ENCODE measurements at places on chromosomes 3 and 15.
A peak's percentile ranks its signal among the peaks of the same experiment; 100 is the strongest.

GRCh38 chr3:37511463-37511920 is 337.1 kb upstream of the LRRFIP2 start:
- DNase-seq: no peak

DNA sequence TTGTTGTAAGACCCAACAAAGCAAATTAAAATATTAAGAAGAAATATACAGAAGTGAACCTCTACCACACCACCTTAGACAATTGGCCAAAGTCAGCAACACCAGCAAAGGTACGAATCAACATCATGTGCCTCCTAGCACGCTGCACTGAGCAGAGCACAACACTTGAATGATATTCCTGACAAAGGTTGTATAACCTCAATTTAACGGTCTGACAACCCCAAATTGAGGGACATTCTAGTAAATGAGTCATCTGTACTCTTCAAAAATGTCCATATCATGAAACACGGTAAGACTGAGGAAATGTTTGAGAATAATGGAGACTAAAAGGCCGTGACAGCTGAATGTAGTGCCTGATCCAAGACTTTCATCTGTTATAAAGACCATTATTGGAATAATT is 41.3 kb upstream of the TNFSF10 start:
- DNase-seq: no peak

DNA sequence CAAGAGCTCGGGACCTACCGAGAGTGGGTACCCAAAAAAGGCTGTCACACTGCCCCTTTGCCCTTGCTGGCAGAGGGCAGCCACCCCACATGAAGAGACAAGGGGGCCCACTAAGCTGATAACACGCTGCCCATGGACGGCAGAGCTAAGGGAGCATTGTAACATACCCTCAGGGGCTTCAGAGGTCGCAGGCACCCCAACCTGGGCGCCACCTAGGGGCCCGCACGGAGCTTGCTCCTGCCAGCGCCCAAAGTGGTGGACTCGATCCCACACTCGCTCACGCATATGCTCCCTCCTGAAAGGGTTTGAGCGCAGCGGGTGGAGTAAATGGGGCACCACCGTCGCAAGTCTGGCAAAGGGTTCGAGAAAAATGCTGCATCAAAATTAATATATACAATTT is 975.4 kb downstream of the ZPLD1 start:
- DNase-seq: no peak

- no peak for DNase-seq
Observed at GRCh38 chr3:100184948-100185570, 70.8 kb upstream of the FILIP1L start.

DNA sequence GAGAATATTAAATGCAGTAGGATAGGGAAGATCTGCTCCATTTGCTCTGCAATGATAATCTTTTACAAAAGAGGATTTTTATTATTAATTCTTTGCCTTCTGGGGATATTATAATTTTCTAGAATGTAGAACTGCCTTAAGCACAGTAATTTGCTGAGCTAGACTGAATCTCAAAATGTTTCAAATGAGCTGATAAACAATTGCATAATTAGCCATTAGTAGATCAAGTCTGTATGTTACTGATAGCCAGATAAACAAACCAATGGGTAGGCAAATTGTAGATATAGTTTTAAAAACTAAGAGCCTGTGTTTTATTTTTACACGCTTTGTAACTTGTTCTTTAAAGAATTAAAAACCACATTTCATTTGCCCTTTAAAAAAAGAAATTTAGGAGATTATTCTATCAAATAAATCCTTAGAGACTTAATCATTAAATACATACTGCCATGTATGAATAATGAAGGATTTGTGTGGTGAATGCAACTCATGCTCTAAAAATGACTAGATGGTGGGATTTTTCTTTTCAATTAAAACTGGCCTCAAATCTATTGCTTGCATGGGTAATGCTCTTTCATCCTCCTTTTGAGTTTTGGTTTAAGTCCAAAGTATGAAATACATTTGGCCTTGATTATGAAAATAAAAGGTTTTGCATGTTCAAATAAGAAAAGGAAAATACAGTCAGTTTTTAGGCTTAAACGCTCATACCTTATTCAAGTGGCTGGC is 32.6 kb upstream of the NANOGP8 start:
- DNase-seq: no peak

GRCh38 chr15:95041297-95041696 is 809.9 kb downstream of the MCTP2 start:
- no peak for DNase-seq

- DNase-seq: no peak
Observed at GRCh38 chr3:169513672-169514071, 149.8 kb downstream of the MECOM start.

DNA sequence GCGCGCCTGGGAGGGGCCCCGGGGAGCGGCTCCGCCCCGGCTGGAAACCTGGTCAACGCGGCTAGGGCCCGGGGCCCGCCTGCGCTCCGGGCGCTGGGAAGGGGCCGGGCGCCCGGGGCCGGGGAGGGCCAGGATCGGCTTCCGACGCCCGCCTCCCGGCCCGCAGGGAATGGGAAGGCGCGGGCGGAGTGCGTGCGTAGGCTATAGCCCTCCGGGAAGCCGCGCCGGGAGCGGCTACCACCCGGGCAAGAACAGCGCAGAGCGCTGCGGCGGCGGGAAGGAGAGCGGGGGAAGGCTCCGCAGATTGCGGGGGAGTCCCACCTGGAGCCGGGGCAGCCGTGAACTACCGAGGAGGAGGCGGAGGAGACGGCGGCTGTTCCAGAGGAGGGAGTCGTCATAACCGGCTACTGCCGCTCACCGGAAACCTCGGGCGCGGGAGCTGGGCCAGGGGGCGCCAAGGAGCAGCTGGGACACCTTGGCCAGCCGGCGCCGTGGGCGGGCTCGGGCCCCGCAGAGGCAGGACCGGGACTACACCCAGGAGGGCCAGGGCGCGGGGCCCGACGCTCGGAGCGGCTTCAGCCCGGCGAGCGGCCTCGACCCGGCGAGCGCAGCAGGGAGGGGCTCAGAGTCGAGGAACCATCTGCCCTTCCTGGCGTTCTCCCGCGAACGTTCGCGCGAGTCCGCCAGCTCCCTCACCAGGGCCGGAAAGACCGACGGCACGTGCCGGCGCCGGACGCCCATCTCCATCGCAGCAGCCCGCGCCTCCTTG is at the start of gene EOGT:
EOGT (minus strand) TSS at position 432 of the 769 bp plus-strand sequence. CDS start 3,838 bp downstream, outside the sequence.
- DNase-seq: peak; percentile 87

- DNase-seq: no peak
Observed at GRCh38 chr3:11159421-11159904, 5.2 kb downstream of the HRH1 start.

- DNase-seq: no peak
Observed at GRCh38 chr15:52085299-52085698, 27.3 kb downstream of the BCL2L10 start.

GRCh38 chr3:54366839-54367238 is 244.5 kb downstream of the CACNA2D3 start:
- no peak for DNase-seq

DNA sequence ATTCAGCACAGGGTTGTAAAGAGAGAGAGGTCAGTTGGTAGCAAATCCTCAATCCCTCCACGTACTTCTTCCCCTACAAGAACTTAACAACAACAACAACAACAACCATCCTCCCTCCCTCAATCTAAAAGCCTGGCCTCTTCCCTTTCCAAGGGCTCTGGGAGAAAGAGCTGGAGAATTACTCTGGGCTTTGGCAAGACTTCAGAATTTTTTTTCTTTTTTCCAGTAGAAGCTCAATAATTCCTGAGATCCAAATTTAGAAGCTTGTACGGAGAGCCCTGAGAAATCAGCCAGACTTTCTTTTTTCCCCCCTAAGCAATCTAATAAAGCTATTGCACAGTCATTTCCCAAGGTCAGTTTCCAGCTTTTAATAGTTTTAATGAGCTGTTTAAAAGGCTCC is 95.8 kb upstream of the CACNA2D3 start:
- DNase-seq: no peak

- no peak for DNase-seq
Observed at GRCh38 chr3:37135561-37135960, 38.8 kb downstream of the LRRFIP2 start.

GRCh38 chr3:80060664-80061063 is 292.9 kb upstream of the ROBO1 start:
- no peak for DNase-seq

GRCh38 chr3:179687967-179688535 is 35.2 kb downstream of the USP13 start:
- DNase-seq: no peak

DNA sequence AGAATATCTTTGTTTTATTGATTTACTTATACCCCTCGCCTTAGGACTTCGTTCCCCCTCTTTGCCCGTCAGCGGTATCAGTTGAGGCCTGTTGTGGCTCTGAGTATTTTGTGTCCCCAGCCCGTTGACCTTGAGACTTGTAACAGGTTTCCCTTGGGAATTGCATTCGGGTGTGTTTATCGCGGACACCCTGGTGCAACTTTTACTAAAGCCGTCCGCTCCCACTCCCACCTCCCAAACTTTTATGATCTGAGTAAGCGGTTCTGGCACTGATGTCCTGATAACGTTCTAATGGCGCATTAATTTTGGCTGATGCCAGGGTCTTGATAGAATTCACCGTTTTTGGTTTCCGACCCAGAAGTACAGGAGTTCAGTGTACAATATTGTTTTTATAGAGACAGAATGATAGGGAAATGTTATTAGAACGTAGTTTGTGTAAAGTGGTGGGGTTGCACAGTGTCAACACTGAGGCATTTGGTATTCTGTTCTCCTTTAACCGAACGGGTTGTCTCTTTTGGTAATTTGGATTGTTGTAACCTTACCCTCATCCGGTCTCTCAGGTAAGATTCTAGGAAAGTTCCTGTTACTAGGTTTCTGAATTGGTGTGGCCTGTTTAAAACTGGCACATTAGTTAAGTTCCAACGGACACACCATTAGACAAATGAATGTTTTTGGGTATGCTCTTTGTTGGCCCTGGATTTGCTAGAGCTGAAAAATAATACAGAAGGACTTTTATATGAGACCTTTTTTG is 47.8 kb downstream of the OIP5 start:
- no peak for DNase-seq

GRCh38 chr15:73305331-73306211 is 63.2 kb downstream of the HCN4 start:
- no peak for DNase-seq

DNA sequence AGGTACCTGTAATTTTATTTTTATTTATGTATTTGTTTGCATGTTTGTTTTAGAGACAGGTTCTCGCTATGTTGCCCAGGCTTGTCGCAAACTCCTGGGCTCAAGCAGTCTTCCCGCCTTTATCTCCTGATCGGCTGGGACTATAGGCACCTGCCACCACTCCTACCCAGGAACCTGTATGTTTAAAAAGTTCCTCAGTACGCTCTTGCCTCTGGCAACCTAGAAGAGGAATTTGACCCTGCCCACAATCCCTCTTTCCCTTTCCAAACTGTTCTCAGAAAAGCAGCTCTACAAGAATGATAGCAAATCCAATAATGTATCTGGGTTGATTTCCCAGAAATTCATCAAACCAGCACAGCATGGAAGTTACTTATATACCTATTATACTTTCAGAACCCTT is 20.9 kb upstream of the PHLDB2 start:
- DNase-seq: no peak

GRCh38 chr3:20658491-20658890 is 472.5 kb upstream of the SGO1 start:
- DNase-seq: no peak

- no peak for DNase-seq
Observed at GRCh38 chr3:861721-862120, 231.1 kb upstream of the CNTN6 start.

DNA sequence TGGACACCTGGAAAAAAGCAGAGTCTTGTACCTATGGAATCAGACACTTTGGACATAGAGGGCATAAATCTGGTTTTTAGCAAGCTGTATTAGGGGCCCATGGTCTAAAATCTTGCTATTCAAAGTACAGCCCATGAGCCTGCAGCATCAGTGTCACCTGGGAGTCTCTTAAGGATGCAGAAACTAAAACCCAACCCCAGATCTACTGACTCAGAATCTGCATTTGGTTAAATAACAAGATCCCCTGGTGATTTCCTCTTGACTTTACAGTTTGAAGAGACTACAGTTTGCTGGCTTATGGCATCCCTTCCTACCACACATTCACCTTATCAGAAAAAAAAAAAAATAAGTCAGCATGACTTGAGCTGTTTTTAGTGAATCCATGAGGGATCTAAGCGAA is 74.9 kb upstream of the NR2F2 start:
- DNase-seq: no peak

DNA sequence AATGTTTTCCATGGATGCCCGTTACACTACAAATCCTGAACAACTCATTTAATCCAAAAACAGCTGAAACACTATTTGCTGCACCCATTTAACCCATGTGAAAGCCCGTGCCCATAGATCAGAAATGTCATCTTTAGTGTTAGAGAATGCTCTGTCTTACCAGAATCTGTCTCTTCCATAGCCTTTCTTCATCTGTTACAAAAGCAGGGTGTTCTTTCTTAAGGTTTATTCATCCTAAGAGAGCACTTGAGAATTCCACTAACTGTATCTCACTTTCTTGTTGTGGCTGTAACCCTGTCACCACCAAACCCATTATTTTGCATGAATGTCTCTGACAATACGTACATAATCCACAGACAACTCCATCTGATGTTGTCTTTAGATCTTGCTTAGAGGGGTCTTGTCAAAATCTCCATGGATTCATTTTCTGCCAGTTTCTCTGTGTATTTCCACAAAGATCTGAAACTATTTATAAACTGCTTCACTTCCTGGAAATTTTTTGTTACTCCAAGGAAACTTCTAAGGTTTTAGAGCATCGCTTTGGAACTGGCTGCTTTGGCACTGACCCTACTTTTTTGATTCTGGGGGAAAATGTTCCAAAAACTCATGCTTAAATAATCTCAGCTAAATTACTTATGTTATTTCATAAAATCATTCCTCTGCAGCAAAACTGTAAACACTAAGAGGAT is 167.8 kb upstream of the CCDC54 start:
- DNase-seq: no peak

GRCh38 chr3:10340476-10340875 is 19.6 kb upstream of the SEC13 start:
- DNase-seq: no peak

GRCh38 chr3:142725357-142725739 is 1.5 kb downstream of the TRPC1 start:
- DNase-seq: no peak

- no peak for DNase-seq
Observed at GRCh38 chr3:54917862-54918261, 10.0 kb downstream of the LRTM1 start.

DNA sequence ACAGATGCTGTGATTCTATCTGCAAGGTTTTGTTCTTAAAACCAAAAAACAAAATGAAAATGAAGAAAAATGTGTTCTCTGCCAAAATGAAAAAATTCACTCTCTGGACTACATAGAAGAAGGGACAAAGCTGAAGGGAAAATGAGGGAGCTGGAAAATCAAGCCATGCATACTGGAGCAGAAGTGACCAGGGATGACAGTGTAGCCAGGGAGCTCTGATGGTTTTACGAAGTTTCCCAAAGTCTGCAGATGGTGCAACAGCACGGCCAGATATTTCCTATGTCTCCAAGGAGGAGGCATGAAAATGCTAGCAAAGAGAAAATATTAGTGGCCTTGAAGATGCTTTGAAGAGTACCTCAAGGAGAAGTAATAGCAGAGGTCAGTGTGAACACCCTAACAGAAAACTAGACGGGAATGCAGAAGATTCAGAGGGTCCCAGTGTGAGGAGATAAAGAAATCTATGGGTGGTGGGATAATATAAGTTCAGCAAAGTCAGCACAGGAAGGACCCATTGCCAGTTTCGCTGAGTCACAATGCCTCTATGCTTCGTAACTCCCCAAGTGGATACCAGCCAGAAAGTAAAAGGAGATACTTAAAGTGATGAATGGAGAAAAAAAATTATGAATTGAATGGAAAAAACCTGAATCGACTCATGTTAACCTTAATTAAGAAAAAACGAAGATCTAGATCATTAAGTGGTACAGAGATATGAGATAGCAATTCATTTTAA is 39.0 kb upstream of the POMGNT2 start:
- no peak for DNase-seq

- no peak for DNase-seq
Observed at GRCh38 chr3:108031895-108032294, 58.9 kb downstream of the CD47 start.
